ENCODE measurements at places on chromosomes 7 and 10.
A peak's percentile ranks its signal among the peaks of the same experiment; 100 is the strongest.

DNA sequence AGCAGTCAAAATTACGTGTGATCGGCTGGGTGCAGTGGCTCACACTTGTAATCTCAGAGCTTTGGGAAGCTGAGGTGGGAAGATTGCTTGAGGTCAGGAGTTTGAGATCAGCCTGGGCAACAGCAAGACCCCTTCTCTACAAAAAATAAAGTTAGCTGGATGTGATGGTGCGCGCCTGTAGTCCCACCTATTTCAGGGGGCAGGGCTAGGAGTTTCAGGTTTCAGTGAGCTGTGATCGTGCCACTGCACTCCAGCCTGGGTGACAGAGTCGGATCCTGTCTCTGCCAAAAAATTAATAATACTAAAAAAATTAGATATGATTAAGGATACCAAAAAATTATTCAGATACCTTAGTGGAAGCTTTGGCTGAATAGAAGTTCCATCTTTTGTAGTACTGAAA, 136.4 kb downstream of the SDK1 start:
- no peak for DNase-seq

GRCh38 chr7:86558680-86559501, 84.8 kb upstream of the GRM3 start:
- peak; percentile 8 for DNase-seq

GRCh38 chr7:94907026-94907810, at the start of gene PPP1R9A:
TSS of gene PPP1R9A (plus strand) at chr7:94907594. CDS start at chr7:94910114, 2,520 bp downstream.
- no peak for DNase-seq

- no peak for DNase-seq
Observed at GRCh38 chr7:152086513-152086912, 61.0 kb downstream of the GALNT11 start.

GRCh38 chr10:128551475-128551874, 425.3 kb upstream of the MKI67 start:
- DNase-seq, result no peak

- DNase-seq, result no peak
Observed at GRCh38 chr10:111384556-111384955, 307.7 kb downstream of the ADRA2A start.

DNA sequence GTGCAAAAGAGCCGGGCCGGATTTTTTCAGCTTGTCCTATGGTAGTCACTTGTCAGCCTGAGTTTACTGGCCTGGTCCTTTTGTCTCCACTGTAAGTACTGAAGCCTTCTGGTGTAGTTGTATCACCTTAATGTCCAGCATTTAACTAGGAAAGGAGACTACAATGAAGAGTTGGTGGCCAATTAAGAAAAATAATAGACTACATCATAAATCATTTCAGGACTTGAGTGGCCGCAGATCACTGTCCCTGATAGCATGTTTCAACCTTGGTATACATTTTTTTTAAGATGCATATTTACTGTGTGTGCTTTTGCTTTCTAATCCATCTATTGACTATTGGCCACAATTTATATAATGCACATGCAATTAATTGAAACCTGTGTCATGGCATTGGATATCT, 6.1 kb downstream of the FZD1 start:
- DNase-seq, result no peak

DNA sequence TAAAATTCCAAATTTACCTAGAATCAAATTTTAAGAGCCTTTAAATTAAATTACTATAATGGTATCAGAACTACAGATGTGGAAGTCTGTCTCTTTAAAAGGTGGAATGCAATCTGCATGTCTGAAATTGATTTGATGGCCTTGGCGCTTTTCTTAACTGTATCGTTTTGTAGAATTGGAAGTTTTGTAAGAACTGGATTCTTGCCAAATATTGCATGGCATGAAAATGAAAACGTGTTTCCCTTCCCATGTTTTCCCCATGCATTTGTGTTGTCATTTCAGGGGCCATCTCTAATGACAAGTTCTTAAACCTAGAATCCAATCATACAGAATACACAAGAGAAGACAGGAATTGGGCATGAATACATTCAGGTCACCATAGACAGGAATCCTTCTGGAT, 162.5 kb downstream of the KIAA1217 start:
- no peak for DNase-seq

DNA sequence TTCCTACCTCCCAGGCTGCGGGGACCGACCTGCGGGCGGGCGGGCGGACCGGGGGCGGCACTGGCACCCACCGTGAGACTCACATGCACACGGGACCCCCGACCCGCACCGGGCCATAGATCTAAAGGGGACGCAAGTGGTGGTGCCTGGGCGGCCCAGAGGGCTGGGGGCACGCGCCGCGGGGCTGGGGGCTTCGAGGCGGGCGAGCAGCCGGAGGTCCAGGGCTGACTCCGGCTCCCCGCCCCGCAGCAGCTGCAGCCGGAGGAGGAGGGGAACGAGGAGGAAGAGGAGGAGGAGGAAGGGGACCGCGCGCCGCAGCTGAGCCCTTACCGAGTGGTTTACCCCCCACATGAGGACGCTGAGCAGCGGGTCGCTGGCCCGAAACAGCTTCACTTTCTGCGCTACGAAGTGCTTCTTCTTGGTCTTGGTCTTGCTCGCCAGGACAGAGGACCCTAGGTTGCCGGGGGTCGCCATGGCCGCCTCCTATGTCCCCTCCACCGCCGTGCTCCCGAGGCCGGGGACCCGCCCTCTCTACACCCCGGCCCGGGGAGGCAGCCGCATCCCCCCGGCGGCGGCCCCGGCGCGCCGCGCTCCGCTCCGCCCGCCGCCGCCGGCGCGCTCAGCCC, 412 bp downstream of the PIP4K2A start:
- no peak for DNase-seq

GRCh38 chr7:265192-265997, 24.6 kb upstream of the FOXL3 start:
- no peak for DNase-seq

DNA sequence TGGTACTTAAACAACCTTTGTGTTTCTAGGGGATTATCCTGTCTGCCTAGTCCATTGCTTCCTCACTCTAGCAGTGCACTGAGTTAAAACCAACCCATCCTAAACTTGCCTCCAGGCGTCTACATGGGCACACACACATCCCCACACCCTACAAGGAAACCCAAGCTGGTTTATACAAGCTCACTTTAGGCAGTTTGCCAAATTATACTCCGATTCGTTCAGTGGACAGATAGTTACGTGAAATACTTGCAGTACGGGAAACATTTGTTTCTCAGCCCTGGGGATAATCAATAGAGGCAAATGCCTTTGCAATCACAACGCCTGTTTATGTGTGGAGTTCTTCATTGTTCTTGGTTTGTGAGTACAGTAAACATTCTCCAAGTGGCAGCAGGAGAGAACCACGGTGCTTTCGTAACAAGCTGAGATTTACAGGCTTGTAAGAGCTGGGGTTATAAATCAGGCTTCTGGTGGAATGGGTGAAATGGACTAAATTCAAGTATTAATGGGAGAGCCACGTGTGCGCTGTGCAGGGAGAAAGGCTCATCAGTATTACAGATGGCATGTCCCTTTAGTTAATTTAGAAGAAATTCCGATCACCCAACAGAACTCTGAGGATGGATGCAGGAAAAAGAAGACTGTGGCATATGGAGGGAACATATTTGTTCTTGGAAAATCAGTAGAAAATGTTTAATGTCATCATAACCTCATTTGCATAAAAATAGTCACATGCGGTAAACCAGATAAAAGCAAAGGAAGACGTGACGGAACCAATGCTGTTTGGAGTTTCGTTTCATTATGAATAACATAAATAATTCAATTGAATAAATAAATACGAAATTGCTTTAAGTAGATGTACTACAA, 217.1 kb downstream of the GALNT17 start:
- no peak for DNase-seq

- no peak for DNase-seq
Observed at GRCh38 chr7:74405191-74405898, 48.4 kb upstream of the GTF2IRD1 start.

DNA sequence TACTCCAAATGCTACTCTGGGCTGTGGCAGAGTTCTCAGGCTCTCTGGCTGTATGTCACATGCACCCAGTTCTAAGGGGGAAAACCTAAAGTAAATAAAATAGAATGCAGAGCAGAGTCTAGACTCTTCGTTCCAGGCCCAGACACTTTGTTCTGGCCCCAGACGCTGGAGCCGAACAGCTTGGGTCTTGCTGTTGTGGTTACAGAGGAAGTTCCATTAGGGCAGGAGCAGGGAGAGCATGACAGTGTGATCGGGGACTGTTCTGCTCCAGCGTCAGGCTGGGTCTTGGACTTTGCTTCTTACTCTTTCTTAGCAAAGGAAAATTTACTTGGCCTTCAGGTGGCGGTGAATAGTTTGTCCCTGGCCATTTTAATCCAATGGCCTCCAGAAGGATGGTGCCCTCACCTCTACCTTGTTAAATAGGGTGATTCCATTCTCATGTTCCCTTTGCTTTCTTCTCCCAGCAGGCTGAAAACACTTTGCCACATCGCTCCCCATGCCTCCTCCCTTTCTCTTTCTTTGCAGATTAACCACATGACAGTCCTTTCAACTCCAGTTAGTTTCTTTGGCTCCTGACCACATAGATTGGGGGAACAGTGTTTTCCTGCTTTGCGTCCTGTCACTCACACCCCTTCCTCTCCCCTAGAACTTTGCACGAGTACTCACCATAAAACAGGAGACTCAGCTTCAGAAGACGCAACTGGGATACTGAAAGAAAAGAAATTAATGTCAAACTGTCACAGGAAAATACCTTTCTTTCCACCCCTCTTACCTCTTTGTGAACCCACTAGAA, 730.8 kb downstream of the SUGCT start:
- no peak for DNase-seq

GRCh38 chr10:95346715-95347401, 56.1 kb upstream of the PDLIM1 start:
- DNase-seq, result no peak

DNA sequence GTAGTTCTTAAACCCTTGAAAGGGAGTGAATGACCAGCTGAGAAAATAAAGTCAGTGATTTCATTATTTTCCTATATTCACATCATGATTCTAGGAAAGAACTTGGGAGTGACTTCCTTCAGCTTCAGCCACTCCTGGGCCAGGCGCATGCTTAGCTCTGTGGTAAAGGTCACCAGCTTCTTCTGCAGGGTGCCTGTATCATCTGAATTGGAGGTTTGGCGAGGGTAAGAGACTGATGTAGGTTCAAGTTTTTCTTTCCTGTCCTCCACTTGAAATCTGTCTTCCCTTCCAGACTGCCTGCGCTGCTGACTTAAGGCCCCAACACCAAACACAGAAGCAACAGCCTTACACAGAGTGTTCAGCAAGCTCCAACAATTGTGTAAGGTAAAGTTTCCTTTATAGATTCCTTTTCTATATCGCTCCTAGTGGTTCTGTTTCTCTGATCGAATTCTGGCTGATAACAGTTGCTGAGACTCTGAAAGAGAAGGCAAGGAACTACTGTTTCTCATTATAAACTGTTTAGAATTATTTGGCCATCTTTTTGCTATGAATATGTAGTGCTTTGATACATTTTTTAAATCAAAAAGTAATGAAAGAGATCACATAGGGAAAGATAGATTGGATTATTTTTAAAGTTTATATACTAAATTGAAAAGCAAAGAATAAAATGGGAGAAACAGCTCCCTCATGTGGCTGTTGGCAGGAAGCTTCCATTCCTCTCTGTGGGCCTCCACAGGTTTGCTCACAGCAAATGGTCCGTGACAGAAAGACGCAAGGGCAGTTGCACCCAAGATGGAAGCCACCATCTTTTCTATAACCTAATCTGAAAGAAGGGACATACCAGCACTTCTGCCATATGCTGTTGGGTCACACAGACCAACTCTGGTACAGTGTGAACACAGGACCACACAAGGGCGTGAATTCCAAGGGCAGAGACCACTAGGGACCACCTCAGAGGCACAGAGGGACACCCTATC, 14.0 kb downstream of the GATAD1 start:
- DNase-seq, result no peak

GRCh38 chr7:2530071-2530987, 10.8 kb downstream of the LFNG start:
- DNase-seq, result no peak

DNA sequence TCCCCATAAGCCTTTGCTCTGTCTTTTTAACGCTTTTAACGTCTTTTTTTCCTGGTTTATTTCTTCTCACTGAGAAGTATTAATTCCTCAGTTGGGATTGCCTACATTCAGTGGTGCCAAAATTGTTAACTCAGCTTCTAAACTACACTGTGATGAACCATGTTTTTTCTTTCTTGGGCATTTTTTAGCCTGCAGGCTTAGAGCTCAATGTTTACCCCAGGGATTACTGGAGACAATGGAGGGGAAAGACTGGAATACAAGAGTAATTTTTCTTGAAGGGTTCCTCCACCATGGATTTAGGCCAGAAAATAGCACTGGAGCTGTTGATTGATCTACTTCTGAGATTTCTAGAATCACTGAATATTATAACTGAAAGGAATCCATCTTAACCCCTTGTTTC, 19.8 kb downstream of the STAMBPL1 start:
- no peak for DNase-seq

GRCh38 chr7:111750228-111750627, 187.9 kb upstream of the IMMP2L start:
- DNase-seq, result no peak

- DNase-seq, result peak; percentile 69
Observed at GRCh38 chr10:57791546-57791945, 476.1 kb downstream of the IPMK start.

- DNase-seq, result no peak
Observed at GRCh38 chr7:33420311-33420940, 291.1 kb downstream of the BBS9 start.

DNA sequence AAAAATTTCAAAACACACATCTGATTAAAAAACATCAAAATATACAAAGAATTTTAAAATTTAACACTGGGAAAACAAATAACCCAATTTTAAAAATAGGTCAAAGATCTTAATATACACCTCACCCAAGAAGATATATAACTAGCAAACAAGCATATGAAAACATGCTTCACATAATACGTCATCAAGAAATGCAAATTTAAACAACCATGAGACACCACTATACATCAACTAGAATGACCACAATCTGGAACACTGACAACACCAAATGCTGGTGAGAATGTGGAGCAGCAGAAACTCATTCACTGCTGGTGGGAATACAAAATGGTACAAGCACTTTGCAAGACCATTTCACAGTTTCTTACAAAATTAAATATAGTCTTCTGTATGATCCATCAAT, 498.4 kb downstream of the IPMK start:
- no peak for DNase-seq

DNA sequence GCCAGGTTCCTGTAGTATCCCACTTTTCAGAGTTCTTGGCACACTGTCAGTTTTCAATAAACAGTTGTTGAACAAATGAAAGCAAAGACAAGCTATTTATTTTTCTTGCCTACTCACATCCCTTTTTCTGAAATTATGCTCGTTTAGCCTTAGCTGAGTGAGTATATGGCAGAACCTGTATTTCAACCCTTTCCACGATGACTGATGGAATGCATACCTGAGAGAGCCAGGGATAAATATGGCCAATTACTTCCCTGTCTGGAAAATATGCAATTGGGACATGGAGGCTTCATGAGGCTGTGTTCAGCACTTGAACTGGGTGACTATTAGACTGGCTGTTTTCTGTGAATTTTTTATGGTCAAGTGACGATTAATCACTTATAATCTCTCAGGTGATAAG, 144.5 kb upstream of the POT1 start:
- peak; percentile 37 for DNase-seq

- no peak for DNase-seq
Observed at GRCh38 chr7:70455925-70456324, 676.0 kb upstream of the GALNT17 start.

DNA sequence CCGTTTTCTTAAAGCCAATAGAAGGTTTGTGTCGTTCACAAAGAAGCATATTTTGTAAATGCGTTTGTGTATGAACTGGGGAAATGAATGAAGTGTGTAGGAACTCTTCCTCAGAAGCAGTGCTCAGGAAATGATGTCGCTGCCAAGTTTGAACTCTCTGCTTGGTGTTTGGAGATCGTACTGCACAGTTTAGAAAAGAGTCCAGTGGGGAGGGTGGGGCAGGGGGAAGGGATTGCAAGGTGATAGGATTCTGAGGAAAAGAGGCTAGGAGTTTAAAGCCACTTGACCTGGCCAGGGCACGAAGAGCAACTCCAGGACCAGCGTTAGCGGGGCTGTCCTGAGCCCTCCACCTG, 122.2 kb downstream of the CUBN start:
- DNase-seq, result no peak
